ENCODE measurements at places on chromosomes 4 and X.

- DNase-seq: no peak
These were observed 118.2 kb downstream of the FBXW7 start for GRCh38 chr4:152417673-152418072.

GRCh38 chr4:79991601-79992000 lies 81.4 kb downstream of the ANTXR2 start:
- DNase-seq: no peak

DNA sequence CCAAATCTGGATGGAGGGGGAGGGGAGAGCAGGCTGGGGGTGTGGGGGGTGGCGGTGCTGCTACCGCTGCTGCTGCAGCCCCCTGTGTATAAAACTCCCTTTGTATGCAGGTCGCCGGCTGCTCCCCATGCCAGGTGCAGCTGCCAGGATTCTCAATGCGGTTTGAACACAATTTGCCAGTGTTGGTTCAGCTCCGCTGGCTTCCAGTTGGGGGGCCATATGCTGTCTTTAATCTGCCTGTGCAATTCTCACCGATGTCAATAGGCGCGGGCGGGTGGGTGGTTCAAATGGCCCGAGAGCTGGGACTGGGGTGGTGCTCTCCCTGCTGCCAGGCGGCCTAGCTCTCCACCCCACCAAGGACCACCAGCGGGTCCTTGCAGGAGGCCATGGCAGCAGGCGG lies 257.6 kb downstream of the BCOR start:
- no peak for DNase-seq

DNA sequence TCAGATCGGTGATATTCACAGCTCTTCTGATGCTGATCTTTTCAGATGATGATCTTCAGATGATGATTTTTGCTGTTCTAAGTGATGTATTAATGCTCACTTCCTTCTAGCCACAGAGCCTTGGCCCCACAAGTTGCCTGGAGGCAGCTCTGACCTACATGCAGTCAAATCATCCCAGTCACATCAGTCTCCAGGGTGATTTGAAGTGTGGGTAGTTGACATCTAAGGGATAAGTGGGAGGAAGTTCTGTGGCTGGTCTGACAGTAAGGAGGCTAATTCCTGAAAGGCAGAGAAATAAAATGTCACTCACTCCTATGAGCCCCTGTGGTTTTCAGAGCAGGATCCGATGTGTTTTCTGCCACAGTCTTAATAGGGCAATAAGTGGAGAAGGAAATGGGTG lies 79.8 kb upstream of the RPL34 start:
- no peak for DNase-seq

- DNase-seq: no peak
These were observed 167.0 kb downstream of the TBCK start for GRCh38 chr4:106149026-106149425.

DNA sequence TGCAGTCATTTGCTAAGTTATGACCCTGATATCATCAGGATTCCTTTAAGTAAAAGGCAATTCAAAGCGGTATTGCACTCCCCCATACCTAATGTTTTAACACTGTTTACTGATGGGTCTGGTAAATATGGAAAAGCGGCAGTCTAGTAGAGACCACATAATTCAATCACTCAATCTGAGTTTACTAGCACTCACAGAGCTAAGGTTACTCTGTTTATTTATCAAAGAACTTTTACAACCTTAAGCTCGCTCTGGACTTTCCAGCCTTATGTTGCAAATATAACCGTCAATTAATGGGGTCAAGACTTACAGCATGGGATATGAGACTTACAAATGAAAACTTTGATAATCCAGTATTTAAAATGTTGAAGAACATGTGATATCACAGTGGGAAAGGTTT lies 124.5 kb upstream of the ZCCHC13 start:
- DNase-seq: no peak

GRCh38 chr4:99720206-99720605 lies 62.6 kb upstream of the C4orf54 start:
- DNase-seq: no peak

- DNase-seq: no peak
These were observed 60.4 kb downstream of the MCF2 start for GRCh38 chrX:139647597-139647996.

- DNase-seq: no peak
These were observed 186.0 kb upstream of the FAM241A start for GRCh38 chr4:111959222-111959621.

DNA sequence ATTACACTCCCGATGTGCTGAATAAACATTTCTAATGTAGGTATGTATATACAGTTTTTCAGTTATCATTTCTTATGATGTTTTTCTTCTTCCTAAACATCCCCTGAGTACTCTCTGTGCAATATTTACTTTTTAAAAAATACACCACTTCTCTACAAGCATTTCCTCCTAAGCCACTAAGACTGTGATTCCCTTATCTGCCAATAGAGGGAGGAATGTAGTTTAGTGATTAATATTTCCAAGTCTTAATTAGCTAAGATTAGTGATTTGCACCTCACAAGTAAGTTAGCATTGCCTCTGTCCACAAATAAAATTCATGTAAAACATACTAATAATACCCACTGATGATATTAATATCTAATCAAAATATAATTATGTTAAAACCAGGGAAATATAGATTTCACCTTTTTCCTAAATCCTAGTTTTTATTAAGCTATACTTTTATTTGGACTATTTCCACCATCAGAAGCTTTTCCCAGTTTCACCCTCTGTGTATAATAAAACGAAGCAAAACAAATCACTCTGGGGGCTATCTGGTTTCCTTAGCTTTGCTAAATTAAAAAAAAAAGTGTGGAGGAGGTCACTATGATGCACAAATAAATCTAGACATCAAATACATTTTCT lies 909.1 kb downstream of the FAT4 start:
- no peak for DNase-seq

GRCh38 chrX:21725916-21726315 lies 32.0 kb downstream of the SMPX start:
- DNase-seq: no peak

DNA sequence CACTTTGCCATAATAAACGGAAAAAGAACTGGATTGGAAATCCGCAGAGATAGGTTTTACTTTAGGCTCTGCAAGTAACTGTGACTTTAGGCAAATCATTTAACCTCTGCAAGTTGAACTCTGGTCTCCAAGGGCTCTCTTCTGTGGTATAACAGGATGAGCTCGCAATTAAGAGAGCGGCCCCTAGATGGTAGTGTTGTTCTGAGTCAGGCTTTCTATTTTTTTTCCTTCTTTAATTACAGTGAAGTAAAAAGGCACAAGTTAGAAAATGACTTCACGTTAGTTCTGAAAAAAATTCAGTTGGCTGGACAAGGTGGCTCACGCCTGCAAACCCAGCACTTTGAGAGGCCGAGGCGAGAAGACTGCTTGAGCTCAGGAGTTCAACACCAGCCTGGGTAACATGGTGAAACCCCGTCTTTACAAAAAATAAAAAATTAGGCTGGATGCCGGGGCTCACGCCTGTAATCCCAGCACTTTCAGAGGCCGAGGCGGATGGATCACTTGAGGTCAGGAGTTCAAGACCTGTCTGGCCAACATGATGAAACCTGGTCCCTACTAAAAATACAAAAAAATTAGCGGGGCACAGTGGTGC lies 18.0 kb downstream of the RPS3A start:
- peak; percentile 31 for DNase-seq

- DNase-seq: no peak
These were observed 299.1 kb upstream of the TBX22 start for GRCh38 chrX:79715448-79715847.

DNA sequence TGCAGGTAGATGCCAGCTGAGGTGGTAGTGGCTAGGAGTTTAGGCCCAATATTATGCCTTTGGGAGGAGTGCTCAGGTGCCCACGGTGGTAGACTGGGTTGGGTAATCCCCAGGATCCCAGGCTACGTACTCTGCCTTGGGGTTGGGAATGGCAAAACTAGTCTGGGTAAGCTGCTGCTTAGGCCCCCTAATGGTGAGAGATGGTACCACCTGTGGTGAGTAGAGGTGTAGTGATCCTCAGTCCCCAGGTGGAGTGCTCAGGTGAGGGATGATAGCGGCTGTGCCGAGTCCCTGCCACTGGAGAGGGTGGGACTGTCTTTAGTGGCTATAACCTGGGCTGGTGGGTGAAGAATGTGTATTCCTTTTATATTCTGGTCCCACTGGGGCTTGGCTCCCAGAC lies 75.2 kb downstream of the IL1RAPL2 start:
- no peak for DNase-seq

DNA sequence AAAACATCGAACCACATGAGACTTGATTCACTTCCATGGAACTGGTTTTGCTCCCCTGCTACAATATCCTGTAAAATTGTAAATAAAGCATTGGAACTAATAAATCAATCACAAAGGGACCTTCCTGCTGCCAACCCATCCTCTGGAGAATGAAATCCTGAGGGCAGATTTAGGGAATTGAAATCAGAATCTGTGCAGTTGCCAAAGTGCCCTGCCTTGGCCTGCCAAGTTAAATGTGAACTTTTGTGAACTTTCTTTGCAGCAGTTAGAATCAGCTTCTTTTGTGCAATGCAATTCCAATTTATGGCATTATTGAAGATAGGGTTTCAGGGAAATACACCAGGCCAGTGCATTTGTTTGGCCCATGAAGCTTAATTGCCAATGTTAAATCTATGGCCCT lies 263.1 kb downstream of the PTTG2 start:
- no peak for DNase-seq

DNA sequence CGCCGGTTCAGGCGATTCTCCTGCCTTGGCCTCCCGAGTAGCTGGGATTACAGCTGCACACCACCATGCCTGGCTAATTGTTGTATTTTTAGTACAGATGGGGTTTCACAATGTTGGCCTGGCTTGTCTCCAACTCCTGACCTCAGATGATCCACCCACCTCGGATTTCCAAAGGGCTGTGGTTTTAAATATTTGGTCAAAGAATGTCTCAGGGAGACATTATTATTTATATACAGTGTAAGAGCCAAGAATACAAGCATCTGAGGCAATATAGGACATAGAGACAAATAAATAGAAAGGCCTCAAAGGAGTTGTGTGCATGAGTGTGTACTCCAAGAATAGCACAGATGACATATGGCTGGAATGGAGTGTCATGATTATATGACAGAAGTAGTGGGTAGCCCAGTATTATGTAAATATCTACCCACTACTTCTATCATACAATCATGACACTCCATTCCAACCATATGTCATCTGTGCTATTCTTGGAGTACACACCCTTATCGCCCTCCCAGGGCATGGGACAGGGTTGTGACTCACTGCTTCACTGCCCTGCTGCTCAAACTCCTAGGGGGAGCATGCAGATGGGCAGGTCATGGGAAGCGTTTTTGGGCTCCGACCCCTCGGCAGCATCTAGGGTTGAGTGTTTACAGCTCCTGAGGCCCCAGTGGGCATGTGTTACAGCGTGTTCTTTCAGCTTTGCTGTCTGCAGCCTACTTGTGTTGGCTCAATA lies 1649.8 kb upstream of the PCDH10 start:
- DNase-seq: no peak

GRCh38 chr4:101843054-101843453 lies 52.5 kb downstream of the BANK1 start:
- no peak for DNase-seq

DNA sequence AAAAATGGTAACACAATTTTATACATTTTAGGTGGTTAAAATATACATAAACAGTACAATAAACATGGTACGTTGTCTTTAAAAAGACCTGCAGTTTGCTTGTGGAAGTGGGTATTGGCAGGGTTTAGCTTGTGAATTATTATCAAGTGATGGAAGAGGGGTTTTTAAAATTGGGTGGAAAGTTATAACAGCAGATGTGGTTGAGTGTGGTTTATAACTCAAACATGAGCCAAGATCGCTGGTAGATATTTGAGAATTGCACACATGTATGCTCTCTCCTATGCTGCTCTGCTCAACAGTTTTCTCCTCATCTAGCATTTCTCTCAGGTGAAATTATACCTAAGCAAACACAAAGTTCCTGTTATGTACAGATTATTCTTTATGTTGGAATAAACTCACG lies 14.0 kb downstream of the EPGN start:
- no peak for DNase-seq

- no peak for DNase-seq
These were observed 8.4 kb upstream of the BST1 start for GRCh38 chr4:15694431-15694830.

- no peak for DNase-seq
These were observed 23.5 kb downstream of the TIGD2 start for GRCh38 chr4:89134775-89135319.

GRCh38 chrX:136491832-136492231 lies 4.1 kb downstream of the BRS3 start:
- DNase-seq: no peak

DNA sequence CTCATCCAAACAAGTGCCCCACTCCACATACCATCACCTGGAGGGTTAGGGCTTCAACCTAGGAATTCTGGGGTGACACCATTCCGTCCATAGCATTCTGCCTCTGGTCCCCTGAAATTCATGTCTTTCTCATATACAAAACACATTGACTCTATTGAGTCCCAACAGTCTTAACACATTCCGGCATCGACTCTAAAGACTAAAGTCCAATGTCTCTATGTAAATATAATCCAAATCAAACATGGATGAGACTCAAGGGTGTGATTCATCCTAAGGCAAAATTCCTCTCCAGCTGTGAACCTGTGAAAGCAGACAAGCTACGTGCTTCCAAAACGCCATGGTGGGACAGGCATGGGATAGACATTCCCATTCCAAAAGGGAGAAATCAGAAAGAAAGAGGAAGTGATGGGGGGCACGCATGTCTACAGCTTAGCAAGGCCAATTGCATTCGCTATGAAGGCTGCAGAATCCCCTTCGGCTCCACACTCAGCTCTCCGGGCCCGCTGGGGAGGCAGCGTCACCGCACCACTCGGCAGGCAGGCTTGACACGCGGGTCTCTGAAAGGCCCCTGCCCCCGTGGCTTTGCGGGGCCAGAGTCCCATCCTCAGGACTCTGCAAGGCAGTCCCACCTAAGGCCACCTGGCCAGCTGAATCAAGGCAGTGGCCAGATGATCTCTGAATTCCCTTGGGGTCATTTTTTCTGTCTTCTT lies 53.2 kb downstream of the ADRA2C start:
- DNase-seq: no peak

- DNase-seq: no peak
These were observed 185.0 kb upstream of the GPRIN3 start for GRCh38 chr4:89492581-89493071.

- DNase-seq: no peak
These were observed 16.2 kb upstream of the FRMD7 start for GRCh38 chrX:132144061-132144460.

DNA sequence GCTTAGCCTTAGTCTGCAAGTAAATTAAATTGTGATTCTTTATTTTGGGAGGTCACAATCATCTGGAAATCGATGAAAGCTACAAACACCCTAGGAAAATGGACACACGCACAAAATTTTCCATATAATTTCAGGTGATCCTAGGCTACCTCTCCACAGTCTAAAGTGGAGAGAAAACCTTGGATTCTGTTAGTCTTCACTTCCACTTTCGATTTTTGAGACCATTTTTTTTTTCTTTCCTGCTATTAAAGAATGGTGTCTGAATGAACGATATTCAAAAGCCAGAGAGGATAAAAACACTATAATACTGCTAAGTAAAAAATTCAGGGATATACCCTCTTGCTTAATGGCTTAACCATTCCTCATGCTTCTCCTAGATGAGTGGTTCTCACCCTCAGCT lies 1.7 kb downstream of the FBXL5 start:
- no peak for DNase-seq

Measured in NCI-H2081 treated with DMSO at 0.1 percent for 48 hours (cell line).